ENCODE measurements at places on chromosomes 4 and X. TPM values are rescaled to one million over a fixed set of nuclear protein-coding genes. Genes with fewer than 3 reads are reported as not detected.
A peak's percentile ranks its signal among the peaks of the same experiment; 100 is the strongest.

Gene UGT2B15
- total RNA-seq: not detected

GRCh38 chr4:169074117-169074516, 64.1 kb upstream of the CBR4 start:
- DNase-seq: no peak

DNA sequence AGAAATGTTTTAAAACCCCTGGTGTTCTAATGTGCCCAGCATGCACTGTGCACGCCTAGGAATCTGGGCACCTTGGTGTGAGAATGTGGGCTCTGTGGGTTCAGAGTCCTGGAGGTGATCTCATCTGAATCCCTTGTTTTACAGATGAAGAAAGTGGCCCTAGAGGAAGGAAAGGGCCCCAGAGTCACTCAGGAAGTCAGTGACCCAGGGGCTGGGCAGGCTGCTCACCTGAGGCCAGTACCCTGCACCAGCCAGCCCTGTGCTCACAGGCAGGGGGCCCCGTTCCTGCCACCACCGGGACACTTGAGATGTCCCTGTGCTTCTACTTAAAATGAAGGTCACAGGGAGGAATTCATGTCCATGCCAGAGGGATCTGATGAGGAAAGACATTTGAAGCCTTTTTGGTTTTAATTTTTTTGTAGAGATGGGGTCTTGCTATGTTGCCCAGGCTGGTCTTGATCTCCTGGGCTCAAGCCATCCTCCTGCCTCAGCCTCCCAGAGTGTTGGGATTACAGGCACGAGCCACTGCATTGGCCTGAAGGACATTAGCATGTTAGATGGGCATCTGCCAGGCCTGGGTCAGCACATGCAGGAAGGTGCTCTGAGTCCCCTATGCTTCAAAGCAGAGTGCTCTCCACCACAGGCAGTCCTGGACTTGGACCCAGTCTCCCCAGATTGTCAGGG, 7.4 kb upstream of the S100P start:
- peak; percentile 31 for DNase-seq

DNA sequence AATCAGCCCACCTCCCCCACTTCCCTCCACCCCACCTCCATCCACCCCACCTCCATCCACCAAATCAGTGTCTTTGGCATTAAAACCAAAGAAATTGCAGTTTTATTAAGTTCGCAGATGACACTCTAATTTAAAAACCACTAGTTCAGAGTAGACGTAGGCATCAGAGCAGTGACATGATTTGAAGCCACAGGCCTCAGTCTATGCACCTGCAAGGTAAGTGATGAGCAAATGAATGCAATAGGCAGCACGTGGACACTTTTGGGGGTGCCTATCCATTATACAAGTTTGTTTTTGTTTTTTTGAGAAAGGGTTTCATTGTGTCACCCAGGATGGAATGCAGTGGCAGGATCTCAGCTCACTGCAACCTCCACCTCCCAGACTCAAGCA, 88.0 kb upstream of the TRIM2 start:
- DNase-seq: no peak

GRCh38 chrX:139680356-139680755, 27.6 kb downstream of the MCF2 start:
- no peak for DNase-seq

GRCh38 chrX:12843668-12844279, 23.1 kb upstream of the TLR7 start:
- DNase-seq: no peak
